Type B pancreatic cell (in vitro differentiated cells): ENCODE measurements at places on chromosomes 7 and 10.

DNA sequence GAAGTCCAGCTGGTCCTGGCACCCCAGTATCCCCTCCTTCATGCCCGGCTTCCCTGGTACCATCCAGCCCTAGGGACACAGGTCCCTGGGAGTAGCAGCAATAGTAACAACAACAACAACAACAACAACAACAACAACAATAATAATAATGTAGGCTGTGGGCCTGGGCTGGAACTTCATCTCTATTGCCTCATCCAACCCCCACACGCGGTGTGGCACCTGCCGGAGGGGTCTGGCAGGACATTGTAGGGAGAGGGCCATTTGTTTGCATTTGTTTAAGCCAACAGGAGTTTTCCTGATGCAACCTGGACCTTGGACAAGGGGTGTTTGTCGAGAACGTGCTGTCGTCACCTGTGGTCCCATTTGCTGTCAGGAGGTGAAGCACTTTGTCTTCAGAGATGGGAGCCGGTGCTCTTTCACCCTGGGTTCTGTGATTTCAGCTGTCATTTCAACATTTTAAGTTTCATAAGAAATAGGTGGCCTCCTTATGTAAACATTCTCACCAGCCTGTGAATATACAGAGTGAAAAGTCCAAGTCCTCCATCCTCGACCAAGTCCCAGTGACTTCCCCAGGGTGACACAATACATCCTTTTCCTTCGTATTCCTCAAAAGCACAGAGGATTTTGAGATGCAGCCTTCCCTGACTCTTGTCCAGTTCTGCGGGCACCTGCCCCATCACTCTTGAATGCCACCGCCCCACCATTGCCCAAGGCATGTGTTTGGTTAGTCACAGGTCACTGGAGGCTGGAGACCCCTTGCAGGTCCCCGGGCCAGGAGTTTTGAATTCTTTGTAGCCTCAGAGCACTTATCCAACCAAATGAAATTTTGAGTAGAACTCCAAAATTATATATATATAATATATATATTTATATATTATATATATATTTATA, 9.2 kb downstream of the LHPP start:
- DNase-seq: no peak

GRCh38 chr10:17910125-17910789, 41.5 kb upstream of the SLC39A12 start:
- DNase-seq: no peak

GRCh38 chr7:73351447-73352167, 23.6 kb downstream of the FKBP6 start:
- DNase-seq: no peak

- peak; percentile 66 for DNase-seq
Measured at GRCh38 chr7:73918926-73919693, 58.2 kb downstream of the TMEM270 start.

- DNase-seq: no peak
Measured at GRCh38 chr10:99551158-99551557, 18.4 kb downstream of the NKX2-3 start.

GRCh38 chr10:58780476-58780875, 267.8 kb downstream of the BICC1 start:
- no peak for DNase-seq

DNA sequence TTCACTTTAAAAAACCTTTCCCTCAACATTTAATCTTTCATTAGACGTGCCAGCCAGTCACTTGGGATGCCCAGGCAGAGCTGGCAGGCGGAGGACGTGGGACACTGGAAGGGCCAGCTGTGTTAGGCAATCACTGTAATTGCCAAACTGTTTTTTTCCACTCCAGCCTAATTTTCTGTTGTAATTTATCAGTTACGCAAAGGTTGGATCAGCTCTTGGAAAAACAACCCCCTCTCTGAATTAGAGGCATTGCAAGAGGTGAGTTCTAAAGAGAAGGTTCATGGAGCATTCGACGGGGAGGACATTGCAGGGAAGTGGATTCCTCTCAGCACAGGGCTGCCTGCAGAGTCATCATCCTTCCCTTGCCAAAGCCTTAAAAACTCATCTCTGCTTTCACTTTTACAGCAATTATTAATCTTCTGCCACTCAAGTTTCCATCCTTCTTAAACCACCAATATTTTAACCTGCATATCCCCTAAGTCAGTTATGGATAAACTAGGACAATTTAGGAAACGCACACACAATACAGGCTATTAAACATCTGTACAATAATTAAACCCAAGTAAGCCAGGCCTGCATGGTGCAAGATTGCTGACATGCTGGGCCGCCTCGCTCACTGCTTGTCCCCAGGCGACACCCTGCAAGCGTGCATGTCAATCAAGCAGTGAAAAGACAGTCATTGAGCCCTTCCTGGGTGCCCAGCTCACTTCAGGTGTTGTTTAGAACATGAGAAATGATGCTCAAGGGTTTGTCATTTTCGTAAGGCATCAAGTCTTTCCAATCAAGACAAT, 272.3 kb upstream of the RNF32 start:
- DNase-seq: peak; percentile 18

DNA sequence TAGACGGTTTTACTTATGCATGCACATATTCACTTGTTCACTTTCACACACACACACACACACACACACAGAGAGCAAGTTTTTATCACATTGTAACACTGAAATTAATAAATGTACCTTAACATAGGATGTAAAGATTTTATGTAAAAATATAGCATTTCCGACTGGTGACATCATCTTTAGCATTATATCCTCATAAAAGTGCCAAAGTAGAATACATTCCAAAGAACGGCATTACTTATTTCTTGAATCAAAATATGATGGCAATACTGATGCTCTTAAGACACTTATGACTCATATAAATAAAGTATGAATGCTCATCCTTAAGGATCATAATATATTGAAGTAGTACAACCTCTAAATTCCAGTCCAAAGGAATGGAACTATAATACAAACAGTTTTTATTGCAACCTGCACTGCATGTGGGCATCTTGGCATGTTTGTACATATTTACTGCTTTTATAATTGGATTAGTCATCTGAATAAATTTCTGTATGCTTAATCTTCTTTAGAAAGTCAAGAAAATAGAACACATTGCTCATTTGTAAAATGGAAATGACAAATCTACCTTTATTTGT, 290.0 kb upstream of the SEMA3A start:
- DNase-seq: no peak

DNA sequence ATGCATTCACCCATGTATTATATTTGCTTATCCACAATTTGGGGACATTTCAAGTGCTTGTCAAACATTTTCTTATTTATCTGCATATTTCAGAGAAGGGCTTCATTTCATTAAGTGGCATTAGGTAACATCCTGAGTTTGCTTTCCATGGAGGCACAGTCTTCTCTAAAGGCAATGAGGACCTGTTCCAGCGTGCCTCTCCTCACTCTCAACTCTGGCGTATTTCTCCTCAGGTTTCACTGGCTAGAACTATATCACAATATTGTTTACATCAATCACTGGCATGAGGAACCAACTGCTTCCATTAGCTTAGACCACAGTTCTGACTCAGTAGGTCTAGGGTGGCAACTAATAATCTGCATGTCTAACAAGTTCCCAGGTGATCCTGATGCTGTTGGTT, 177.2 kb downstream of the TAX1BP1 start:
- DNase-seq: no peak

DNA sequence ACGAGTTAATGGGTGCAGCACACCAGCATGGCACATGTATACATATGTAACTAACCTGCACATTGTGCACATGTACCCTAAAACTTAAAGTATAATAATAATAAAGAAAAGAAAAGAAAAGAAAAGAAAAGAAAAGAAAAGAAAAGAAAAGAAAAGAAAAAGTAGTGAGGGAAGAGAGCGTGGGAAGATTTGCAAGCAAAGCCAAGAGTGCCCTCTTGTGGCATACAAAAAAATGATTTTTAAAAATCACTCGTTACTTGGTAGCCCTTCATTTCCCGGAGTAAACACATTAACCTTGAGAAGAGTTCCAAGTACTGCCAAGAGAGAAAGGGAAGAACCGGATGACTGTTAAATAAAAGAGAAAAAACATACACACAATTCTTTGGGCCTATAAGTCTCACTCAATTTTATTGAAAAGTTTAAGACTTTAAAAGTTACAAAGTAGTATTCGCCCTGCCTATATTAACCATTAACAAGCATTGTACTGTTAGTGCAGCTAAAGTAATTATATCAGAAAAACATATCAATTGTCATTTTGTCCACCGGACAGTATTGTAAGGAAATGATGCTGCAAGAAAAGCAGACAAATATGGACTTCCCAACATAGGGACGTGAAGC, 6.2 kb upstream of the CH25H start:
- no peak for DNase-seq

- DNase-seq: no peak
Measured at GRCh38 chr7:75596727-75597614, 104.9 kb downstream of the SPDYE5 start.

DNA sequence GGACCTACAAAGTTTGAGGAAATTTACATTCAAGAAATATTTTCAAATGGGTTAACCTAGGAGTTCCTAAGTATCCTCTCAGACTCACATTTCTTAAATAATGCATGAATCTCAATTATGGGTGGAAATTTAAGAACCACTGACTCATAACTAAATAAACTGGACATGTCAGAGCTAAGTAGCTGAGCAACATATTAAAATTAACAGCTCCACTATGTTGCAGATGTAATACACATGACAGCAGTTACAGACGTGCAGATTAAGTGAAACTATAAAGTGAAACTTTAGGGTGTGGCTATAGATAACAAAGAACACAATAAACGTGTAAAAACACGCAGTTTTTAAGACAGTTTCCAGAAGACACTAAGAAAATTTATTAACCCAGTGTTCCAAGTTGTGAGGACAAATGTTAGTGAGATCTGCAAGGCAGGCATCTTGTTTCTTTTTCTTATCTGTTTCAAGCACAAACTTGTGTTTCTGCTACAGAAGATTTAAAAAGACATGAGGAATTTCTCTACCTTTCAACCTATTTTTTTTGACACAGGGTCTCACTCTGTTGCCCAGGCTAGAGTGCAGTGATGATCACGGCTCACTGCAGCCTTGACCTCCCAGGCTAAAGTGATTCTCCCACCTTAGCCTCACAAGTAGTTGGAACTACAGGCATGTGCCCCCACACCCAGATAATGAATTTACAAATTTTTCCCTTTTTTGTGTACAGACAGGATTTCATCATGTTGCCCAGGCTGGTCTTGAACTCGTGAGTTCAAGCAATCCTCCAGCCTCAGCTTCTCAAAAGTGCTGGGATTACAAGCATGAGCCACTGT, 25.3 kb downstream of the DNMBP start:
- no peak for DNase-seq

DNA sequence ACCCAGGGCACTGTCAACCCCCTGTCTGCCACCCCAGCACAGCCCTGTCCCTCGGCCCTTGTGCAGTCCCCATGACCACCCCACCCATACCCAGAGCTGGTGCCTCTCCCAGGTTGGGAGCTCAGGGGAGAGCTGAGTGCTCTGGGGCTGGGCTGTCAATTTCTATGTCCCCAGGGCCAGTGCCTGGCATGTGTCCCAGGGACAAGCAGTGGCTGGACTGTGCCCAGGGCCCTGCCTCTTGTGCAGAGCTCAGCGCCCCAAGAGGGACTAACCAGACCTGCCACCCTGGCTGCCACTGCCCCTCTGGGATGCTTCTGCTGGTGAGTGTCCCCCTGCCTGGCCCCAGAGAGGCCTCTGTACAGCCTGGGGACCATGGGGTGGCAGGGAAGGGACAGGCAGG, 29.0 kb upstream of the ZNF862 start:
- DNase-seq: no peak

DNA sequence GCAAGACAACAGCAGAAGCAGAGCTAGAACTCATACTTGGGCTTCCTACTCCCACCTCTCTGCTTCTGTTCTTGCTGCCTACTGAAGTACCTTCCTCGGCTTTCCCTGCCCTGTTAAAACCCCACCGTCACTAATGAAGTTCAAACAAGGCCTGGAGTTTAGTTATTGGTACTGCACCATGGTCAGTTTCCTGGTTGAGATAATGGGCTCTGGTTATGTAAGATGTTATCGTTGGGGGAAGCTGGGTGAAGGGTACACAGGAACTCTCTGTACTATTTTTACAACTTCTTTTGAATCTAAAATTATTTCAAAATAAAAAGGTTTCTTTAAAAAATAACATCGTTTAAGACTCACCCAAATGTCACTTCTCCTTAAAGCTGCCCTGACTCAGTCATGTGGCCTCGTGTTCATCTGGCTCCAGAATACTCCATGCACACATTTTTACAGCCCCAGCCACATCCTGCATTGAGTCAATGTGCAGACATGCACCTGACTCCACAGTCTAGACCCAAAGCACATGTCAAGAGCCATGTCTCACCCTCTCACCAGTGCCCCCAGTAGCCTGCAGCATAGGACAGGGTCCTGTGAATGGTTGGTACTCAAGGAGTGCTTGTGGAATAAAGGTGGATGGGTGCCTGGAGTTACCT, 36.9 kb upstream of the AQP1 start:
- no peak for DNase-seq

DNA sequence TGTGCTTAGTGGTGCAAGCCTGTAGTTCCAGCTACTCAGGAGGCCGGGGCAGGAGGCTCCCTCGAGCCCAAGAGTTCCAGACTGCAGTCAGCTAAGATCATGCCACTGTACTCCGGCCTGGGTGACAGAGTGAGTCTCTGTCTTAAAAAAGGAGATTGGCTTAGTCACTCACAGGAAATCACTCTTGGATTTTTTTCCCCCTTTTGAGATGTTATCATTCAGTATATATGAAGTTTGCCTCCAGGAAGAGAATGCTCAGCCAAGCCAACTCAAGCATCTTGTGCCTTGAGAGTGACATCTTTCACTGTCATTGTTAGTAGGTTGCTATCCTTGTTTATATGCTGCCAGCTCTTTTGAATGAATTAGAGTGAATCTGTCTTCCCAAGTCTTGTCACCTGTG, 28.0 kb downstream of the NIPSNAP2 start:
- DNase-seq: no peak

DNA sequence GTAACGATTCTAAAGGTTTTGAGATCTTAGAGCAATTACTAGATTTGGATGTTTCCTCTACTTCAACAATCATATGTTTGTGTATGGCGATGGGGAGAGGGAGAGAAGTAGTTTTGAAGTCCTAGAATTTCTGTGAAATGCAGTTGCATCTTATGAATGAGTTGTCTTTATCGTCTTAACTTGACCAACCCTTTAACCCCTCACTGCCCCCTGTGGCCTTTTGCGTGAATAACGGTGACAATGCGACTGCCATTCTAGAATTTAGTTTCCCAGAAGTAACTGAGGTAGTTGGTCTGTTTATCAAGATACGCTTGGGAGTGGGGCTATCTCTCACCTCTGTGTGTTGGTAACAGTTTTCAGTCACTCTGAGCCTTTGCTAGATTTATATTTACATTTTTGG, 204.6 kb downstream of the HDAC9 start:
- no peak for DNase-seq

- DNase-seq: no peak
Measured at GRCh38 chr7:140537750-140538482, 58.6 kb upstream of the MKRN1 start.
